ENCODE measurements at places on chromosomes 4 and X.

- DNase-seq = no peak
Observed at GRCh38 chr4:14592950-14593349, 409.3 kb upstream of the CPEB2 start.

DNA sequence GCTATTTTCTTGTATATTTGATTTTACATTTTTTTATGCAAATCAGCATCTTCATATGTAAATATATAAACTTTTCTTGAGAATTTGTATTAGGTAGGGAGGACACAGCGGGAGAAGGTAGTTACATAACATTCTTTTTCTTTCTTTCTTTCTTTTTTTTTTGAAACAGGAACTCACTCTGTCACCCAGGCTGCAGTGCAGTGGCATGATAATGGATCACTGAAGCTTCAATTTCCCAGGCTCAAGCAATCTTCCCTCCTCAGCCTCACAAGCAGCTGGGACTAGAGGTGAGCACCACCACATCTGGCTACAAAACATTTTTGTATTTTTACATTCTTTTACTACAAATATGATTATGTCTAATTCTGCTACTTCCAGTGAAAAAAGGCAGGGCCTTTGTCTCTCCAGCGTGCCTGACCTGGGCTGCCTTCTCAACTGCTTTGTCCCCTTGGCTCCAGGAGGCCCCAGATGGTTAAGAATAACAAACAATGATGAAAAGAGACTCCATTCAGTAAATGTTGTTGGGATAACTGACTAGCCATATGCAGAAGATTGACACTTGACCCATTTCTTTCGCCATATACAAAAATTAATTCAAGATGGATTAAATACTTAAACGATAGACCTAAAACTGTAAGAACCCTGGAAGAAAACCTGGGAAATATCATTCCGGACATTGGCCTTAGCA is 46.5 kb upstream of the FAT4 start:
- no peak for DNase-seq

- no peak for DNase-seq
Observed at GRCh38 chr4:98625920-98626319, 32.5 kb downstream of the TSPAN5 start.

GRCh38 chrX:103919270-103919637 is 43.2 kb upstream of the TMSB15B start:
- peak; percentile 59 for DNase-seq

DNA sequence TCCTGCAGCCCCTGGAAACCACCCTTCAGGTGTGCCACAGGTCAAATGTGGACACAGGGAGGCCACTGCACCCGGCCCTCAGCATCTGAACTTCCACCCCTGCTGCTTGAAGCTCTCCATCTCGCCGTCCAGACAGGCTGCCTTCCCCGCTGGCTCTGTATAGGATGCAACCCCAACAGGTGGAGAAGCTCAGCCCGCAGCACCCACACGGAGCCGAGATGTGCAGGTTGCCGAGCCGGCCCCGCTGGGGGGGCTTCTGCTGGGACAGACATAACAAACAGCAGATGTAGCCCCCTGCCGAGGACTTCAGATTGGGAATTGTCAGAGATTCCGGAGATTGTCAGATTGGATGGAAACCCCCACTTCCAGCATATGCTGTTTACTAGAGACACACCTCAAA is 20.5 kb downstream of the TMEM187 start:
- no peak for DNase-seq

DNA sequence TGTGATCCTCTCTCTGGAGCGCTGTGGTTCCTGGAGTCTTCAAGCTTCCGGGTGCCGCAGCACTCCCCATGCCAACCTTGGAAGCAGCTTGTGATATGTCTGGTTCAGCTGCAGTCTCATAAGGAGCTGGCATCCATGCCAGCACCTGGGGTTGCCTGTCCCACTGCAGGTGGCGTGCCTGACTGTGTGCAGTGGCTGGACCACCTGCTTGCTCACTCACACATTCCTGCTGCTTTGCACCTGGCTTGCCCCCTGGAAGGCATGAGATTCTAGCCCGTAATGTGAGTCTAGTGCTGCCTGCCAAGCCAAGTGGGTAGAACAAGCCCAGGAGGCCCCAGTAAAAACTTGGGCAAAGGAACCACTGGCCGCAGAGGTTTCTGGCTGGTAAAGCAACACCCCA is 687.2 kb upstream of the AADAT start:
- DNase-seq = no peak

GRCh38 chr4:15649914-15650545 is 5.1 kb downstream of the FBXL5 start:
- peak; percentile 65 for DNase-seq

DNA sequence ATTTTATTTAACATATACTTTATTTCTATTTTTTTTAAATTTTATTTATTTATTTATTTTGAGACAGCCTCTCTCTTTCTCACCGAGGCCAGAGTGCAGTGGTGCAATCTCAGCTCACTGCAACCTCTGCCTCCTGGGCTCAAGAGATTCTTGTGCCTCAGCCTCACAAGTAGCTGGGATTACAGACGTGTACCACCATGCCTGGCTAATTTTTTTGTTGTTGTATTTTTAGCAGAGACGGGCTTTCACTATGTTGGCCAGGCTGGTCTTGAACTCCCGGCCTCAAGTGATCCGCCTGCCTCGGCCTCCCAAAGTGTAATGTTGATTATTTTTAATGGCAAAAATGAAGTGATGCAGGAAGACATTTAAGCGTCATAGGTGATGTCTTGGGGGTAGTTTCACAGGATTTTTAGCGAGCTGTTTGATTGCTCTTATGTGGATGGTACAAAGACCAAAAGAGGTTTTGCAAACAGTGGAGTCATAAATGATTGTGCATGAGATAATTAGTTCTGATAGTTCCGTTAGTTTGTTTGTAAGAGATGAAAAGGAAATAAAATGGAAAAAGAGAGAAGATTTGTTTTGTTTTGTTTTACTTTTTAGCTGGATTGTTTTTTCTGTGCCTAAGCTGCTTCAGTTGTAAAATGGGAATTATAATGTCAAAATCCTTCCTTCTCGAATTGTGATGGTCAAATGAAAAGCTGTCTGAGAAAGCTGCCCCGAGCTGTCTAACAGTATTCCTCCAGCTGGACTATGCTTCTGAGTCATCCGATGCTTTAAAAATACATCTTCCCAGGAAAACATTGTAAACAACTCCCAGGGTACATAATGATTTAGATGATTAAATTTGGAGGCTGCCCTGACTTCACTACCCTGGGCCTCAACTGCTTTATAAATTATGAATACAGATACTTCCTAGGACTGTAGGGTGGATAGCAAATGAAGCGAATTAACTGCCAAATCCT is 14.7 kb downstream of the RHOH start:
- DNase-seq = no peak

DNA sequence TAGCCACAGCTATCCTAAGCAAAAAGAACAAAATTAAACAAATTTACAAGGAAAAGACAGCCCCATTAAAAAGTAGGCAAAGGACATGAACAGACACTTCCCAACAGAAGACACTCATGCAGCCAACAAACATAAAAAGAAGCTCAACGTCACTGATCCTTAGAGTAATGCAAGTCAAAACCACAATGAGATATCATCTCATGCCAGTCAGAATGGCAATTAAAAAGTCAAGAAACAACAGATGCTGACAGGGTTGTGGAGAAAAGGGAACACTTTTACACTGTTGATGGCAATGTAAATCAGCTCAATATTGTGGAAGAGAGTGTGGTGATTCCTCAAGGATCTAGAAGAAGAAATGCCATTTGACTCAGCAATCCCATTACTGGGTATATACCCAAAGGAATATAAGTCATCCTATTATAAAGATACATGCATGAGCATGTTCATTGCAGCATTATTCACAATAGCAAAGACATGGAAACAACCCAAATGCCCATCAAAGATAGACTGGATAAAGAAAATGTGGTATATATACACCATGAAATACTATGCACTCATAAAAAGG is 163.0 kb upstream of the TET2 start:
- no peak for DNase-seq

DNA sequence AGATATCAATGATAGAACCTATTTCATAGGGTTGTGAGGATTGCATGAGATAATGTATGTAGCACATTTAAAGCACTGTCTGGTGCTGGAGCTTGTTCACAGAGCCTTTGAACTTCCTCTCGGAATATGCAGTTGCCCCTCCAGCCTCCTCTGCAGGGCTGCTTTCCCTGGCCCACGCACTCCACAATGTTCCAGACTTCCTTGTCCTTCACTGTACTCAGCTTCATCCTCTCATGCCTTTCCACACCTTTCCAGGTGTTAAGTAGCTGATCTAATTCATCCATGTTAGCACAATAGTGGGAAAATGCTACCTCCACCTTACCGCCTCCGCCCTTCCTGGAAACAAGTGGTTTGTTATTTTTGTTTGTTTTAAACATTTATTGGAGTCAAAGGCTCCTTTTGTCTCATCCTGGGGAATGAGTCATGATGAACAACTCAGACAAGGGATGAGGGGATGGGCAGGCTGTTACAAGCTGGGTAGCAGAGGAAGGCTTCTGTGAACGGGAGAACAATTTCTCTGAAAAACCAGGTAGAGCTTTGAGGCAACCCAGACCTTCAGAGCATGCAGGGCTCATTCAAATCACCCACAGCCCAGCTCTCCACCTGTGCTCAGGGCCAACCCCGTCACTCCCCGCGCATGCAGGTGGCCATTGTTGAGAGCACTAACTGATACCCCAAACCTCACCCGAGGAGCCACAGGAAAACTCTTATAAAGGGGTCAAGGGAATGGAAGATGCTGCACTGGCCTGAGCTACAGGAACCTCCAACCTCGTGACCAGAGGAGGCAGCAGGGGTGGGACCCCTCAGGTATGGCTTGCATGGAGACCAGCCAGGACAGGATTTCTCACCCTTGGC is 84.9 kb upstream of the TBL1X start:
- no peak for DNase-seq

GRCh38 chr4:86856896-86857295 is 7.7 kb upstream of the SLC10A6 start:
- DNase-seq = no peak

DNA sequence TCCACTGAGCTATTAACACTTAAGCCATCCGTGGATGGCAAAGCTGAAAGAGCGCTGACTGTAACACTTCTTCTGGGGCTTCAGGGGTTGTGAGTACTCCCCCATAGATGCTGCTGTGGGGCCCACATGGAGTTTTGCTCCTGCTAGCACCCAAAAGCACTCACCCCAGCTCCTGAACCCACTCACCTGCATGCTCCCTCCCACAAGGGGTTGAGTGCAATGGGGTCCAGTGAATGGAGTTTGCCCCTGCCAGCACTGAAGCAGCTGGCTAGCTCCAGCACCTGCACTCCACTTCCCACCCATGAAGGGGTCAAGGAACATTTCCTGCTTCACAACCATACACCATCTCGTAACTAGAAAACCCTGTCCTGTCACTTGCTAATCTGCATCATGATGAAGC is 78.9 kb downstream of the IL21 start:
- DNase-seq = no peak

DNA sequence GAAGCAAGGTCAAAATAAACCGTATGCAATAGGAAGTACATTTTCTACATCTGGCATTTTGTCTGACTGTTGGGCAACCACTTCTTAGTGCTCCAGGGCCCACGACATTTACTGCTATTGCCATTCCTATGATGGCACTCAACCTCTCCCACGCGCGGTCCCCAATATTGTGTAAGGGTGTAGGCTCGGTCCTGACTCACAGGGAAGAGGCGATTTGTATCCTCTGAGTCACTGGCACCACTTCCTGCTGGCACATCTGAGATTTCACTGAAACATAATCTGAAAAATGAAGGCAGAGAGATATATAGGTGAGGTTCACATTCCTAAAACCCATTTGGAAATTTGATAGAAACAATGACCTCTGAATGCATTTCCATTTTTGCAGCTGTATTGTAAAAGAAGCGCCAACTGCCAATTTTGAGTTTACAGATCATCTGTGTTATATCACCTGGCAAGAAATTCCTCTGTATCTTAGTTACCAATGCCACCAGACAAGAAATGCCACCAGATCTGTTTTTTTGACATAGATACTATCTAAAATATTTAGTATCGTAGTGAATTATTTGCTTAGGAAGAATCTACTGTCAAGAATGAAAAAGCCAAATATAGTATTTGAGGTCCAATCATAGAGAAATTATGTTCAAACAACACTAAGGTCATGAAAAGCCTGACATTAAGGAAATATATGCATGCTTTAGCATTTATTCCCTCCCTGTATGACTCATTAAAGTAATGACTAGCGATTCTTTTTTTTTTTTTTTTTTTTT is 9.8 kb downstream of the EREG start:
- DNase-seq = peak; percentile 86

GRCh38 chr4:56544573-56545131 is 39.1 kb downstream of the ARL9 start:
- peak; percentile 80 for DNase-seq

- DNase-seq = no peak
Observed at GRCh38 chr4:8275548-8275910, 6.0 kb downstream of the HTRA3 start.

- DNase-seq = no peak
Observed at GRCh38 chrX:101386542-101386885, 523 bp upstream of the BTK start.

GRCh38 chr4:143599827-143600226 is 86.3 kb downstream of the SMARCA5 start:
- DNase-seq = no peak

- DNase-seq = peak; percentile 45
Observed at GRCh38 chr4:138835832-138836533, 179.6 kb upstream of the NOCT start.

DNA sequence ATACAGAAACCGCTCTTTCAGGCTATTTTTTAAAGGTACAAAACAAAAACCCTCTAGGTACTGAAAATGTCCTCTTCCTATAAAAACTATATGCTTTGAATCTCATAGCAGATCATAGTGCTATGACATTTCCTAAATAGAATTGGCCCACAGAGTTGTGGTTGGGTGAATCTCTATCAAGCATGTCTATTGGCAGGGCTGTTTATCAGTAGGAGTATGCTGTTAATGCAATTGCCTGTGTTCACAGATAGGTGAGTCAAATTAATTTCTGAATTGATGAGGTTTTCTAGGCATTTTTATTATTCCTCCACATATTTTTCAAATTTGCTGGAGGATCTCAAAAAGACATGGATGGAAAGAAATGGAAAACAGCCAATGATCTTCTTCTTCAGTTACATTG is 73.9 kb downstream of the QRFPR start:
- DNase-seq = no peak

DNA sequence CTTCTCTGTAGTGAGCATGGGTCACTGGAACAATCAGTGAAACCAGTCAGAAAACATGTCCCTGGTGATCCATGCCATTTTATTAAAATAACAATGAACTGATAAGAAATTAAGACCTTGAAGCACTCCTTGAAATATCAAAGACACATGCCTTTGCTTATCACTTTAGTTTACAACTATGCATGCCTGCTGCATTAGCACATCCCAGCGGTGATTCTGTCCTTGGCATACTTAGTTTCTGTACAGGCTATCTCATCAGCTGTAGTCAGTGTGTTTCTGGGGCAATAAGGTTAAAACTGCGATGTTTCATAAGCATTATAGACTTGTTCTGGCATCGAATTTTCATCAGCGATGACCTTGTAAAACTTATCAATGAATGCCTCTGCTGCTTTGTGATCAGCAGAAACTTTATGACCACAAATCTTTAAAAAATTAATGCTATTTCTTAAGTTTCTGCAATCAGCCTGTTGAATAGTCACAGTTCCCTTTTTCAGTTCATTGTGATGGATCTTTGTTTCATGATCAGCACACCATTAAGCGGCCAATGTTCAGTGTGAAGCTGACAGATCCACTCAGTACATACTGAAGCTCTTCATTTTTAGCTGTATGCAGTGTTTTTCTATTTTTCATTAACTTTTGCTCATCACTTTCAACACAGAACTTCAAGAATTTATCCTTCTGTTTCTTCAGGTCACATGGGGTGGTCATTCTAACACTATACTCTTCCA is 150.5 kb downstream of the RNF150 start:
- no peak for DNase-seq

- no peak for DNase-seq
Observed at GRCh38 chrX:40179283-40179682, 81.5 kb upstream of the BCOR start.

GRCh38 chr4:17771284-17771908 is 10.0 kb downstream of the FAM184B start:
- no peak for DNase-seq
